ENCODE measurements at places on chromosomes 2 and 18.

- peak; percentile 66 for DNase-seq
Observed at GRCh38 chr2:159118115-159118858, 149.8 kb downstream of the TANC1 start.

- no peak for DNase-seq
Observed at GRCh38 chr2:143158551-143159485, 29.6 kb downstream of the ARHGAP15 start.

- DNase-seq: no peak
Observed at GRCh38 chr2:208269091-208269490, 3.0 kb downstream of the PIKFYVE start.

- DNase-seq: no peak
Observed at GRCh38 chr18:4126939-4127338, 328.2 kb downstream of the DLGAP1 start.

GRCh38 chr2:24189551-24189950 lies 14.7 kb downstream of the FAM228A start:
- DNase-seq: no peak

GRCh38 chr2:152297715-152298114 lies 37.3 kb upstream of the FMNL2 start:
- no peak for DNase-seq

GRCh38 chr2:210862283-210863065 lies 306.1 kb downstream of the CPS1 start:
- DNase-seq: no peak

DNA sequence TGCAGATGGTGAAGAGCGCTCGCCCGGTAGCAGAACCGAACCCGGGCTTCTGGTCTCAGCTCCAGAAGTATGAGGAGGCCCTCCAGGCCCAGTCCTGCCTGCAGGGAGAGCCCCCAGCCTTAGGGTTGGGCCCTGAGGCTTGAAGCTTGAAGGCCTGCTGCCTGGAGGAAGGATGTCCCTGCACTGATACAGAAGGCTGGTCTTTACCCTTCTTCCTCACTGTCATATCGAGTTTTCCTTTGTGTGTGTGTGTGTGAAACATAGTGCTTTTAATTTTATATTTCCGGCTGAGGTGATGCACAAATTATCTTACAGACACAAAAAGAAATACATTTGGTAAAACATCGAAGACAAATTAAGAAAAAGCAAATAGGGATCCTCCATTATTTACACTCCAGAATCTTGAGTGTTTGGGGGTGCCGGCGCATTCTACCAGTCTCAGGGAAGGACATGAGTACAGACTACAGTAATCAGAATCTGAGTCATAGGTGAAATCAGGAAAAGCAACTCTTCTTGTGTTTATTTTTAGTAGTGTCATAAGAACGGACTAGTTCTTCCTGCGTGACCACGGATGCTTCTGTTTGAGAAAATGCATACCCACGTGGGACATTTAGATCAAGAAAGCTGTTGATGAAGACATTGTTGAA lies 1.3 kb downstream of the DUSP28 start:
- DNase-seq: no peak

DNA sequence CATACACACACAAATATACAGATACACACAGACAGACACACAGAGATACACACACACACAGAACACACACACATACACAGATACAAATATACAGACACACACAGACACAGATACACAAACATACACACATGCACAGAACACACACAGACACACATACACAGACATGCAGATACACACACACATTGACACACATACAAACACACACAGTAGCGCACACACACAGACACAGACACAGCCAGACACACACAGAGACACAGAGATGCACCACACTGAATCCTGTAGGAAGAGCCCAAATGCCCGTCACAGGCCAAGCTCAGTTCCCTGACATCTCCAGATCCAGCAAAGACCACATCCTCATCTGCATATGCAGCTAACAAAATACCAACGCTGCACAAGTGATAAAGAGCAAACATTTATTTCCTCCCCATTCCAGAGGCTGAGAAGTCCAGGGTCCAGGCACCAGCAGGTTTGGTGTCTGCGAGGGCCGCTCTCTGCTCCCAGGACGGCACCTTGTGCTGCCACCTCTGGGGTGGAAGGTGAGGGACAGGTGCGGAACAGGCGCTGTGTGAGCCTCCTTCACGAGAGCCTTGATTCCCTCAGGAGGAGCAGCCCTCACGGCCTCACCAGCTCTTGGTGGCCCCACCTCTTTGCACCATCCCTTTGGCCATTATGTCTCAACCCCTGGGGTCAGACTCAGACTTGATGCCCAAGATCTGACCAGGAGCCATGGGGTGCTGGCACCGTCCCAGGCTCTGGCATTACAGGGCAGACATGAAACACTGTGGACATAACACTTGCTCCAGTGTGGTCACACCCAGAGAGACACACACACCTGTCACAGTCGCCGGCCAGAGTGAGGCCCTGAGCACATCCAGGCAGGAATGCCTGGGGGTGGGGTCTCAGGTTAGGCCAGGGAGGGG lies 108.7 kb downstream of the NDUFA10 start:
- no peak for DNase-seq

DNA sequence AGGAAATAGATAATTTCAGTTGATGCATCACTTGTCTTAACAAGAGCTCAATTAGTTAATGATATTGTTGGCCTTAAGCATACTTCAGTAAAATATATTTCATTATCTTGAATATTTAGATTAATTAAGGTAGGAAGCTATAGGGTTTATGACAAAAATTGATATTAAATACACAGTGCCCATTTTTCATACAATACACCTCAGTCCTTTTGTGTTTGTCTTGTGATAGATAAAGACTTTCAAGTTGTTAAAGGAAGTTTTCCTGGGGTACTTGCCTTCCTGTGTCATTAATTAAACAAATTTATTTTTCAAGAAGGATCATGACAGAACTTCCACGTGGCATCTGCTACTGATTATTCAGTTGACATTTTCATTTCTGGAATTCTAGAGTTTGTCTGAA lies 420.5 kb downstream of the MTX2 start:
- DNase-seq: no peak

DNA sequence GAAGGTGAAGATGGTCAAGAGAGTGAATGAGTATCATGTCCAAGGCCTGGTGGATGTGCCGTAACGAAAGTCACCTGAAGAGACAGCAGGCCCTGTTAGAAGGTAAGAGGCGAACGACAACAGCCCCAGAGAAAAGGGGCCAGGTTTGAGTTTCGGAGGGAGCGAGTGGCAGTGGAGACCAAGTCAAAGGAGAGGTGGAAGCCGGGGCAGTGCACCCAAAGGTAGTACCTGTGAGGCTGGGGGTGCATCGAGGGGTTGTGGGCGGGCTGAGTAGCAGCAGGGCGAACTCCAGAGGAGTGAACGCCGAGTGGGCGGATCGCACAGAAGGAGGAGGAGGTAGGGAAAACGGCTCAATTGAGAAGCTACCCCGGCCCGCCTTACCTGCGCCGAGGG lies 358 bp downstream of the USP37 start:
- DNase-seq: peak; percentile 59

DNA sequence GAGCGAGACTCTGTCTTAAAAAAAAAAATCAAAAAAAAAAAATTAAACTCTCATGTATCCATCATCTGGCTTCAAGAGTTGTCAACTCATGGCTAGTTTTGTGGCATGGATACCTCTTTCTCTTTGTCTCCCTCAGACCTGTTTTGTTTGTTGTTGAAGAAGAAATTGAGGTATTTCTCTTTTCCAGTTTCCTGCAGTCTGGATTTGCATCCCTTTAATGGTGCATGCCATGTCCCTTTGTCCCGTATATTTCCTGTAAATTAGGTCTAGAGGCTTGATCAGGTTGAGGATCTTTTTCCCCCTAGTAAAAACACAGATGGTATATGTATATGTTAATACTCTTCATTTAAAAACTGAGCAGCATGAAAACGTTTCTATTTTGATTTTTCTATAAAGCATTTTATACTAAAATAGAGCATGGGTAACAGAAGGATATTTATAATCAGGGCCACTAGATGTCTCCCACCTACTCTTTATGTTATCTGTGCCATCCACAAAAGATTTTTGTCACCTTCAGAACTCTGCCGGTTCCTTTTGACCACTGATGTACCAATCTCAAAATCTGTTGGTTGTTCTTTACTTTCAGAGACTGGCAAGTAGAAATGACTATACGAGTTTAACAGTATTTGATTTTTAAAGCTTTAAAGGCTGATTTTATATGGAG lies 80.1 kb downstream of the GALNT1 start:
- DNase-seq: no peak

DNA sequence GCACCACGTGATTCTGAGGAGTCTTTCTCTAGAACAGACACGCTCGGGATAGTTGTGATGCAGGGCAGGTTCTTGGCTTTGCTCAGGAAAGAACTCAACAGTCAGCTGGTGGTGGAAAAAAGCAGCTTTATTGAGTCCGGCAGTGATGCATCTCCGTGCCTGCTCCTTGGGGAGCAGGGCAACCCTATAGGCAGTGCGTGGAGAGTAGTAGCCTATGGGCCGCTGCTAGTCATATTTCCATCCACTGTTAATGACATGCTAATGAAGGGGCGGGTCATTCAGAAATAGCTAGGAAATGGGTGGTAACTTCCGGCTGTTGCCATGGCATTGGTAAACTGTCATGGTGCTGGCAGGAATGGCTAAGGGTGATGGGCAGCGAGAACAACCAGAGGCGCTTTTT lies 11.6 kb upstream of the ACKR3 start:
- DNase-seq: no peak

- no peak for DNase-seq
Observed at GRCh38 chr2:143954186-143954585, 565.7 kb downstream of the ZEB2 start.

DNA sequence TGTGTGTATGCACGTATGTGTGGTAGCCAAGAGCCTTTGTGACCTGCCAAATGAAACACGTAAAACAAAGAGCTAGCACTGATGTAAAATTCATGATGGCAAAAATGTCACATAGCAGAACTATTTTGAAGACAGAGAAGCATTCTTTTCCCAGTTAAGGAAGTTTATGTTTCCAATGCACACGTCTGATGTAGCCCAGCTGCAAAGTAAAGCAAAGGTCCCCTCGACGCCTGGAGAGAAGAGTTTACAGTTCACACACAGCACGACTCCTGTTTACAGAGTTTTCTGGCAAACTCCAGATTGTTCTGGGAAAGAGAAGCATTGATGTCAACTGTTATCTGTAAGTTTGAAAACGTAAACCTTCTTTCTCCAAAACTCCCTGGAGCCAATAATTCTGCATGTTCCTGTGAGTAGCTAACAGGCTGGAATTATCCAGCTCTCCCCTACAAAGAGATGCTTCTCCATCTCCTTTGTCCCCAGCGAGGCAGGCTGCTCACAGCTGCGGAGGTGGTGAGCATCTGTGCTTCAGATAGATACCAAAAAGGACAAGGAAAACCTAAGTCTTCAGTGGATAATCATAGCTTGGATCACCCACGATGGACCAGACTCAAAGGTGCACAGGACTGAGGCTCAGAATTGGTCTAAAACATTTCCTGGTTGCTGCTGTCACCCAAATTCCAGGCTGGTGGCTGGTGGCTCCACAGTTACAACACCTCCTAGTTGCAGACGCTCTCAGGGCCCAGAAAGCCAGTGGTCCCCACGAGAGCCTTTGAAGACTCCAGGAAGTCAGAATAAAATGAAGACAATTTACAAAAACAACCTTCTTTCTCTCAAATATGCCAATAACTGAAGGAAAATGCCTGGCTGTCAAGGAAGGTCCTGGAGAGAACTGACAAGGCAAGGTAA lies 87.4 kb downstream of the COL6A3 start:
- no peak for DNase-seq

DNA sequence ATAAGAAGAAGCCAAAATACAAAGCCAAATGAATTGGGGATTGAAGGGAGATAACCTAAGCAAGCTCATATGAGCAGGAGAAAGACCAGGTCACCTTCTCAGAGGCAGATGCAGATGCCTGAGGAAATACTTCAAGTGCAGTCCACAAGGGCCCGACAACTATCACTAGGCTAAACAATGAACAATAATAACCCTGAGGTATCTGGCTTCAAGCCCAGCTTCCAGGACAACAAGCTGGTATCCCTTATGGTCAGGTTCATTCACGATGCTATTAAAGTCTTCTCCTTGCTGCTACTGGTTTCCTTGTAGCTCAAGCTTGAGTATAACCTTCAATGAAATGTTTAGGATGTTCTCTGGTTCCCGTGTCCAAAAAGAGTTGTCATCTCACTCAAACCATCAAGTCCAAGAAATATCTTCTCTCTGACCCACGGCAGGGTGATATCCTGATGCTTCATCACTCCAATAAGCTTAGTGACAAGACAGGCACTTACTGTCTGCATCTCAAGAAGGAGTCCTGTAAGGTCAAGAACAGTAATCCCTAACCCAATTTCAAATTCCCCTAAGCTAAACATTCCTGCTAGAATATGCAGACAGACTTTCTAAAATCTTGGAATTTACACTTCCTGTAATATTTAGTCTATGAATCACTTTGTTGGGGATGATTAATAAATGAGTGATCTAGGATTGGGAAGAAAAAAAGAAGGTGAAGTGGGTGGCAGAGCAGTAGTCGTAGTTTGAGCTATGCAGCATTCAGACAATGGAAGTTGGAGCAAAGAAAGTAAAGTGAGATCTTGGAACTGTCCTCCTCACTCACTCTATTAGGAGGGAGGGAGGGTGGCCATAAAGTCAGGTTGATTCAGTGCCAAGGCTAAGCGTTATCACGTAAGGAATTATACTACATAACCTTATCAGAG lies 33.1 kb downstream of the CHN1 start:
- no peak for DNase-seq

DNA sequence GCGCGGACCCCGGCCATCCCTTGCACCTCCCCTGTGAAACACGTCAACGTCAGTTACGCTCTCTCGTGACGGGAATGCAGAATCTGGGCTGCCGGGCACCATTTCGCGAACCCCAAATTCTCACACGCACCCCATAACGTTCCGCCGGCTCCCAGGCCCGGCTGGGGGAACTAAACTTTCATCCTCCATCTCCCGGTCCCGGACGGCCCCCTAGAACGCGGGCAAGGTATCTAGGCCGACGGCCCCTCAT lies 544 bp downstream of the DNAJC27 start:
- no peak for DNase-seq

DNA sequence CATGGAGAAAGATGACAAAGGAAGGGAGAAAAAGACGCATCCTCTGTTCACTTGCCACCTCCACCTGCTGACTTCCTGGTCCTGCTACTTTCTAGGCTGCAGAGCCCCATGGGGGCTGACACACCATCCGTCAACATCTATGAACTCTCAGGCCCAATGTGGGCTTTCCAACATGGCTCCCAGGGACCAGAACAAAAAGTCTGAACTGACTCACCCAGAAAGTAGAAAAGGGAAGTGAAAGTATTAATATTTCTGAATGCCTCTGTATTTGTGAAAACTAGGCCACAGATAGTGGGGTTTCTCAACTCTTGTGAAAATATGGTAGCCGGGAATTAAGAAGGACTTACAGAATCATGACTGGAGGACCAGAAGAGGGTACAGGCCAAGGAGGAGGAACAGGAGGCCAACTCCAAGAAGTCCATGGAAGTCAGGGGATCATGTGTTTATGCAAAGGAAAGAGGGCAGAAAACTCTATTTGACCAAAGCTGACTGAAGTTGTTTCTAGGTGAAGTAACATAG lies 123.1 kb upstream of the CAB39 start:
- DNase-seq: no peak

DNA sequence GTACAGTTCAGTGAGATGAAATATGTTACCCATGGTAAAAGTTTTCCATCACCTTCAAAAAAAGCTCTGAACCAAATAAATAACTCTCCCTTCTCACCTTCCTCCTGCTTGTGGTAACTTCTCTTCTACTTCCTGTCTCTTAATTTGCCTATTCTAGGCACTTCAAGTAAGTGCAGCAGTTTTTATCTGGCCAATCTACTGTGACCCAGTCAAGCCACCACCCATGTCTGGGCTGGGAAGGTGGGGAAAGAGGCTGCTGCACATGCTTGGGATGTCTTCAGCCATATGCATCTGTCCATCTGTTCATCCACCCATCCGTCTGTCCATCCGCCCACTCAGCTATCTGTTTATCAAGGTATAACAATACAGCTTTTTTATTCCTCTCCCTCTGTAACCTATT lies 31.6 kb downstream of the ZNF532 start:
- no peak for DNase-seq

All from NCI-H1092 (cell line).